H54 (cell line): ENCODE measurements at places on chromosomes 2 and 18.

GRCh38 chr2:950080-950966, at the start of gene SNTG2:
SNTG2 (plus strand) TSS chr2:950849; CDS start chr2:950997, 148 bp downstream.
- DNase-seq = no peak

DNA sequence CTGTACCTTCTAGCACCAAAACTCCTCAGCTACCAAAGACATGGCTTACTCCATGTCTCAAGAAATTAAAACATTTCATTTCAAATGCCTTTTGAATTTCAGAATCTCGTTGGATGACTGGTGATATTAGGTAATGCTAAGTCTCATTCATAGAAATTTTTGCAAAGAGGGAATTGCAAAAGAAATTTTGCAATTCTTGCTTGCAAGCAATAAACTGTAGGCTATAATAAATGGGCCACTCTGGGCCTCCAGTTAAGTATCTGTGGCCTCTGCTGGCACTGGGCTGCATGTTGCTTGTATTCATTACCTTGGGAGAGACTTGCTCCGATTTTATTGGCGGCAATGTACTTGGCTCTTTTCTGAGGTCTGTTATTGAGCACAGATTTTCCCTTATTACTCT, 2.8 kb upstream of the LCLAT1 start:
- no peak for DNase-seq

GRCh38 chr2:158391876-158392275, 64.7 kb downstream of the CCDC148 start:
- DNase-seq = no peak

- DNase-seq = no peak
Observed at GRCh38 chr2:3291113-3291512, 86.5 kb downstream of the EIPR1 start.

DNA sequence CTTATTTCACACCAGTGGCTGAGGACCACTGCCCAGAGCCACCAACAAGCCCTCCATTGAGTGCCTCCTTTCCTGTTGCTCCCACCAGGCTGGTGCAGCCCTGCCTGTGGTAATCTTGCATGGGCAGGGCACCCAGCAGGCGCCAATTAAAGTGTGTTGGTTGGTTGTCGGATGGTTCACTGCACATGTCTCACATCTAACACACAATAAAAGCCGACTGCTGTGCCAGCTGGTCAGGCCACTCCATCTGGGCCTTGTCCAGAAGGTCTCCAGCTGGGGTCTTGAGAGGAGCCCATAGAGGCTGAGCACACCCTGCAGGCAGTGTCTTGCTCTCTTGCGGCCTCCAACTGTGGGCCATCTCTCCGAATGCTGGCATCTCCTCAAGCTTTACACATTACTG, 494.8 kb upstream of the KLHL29 start:
- no peak for DNase-seq

DNA sequence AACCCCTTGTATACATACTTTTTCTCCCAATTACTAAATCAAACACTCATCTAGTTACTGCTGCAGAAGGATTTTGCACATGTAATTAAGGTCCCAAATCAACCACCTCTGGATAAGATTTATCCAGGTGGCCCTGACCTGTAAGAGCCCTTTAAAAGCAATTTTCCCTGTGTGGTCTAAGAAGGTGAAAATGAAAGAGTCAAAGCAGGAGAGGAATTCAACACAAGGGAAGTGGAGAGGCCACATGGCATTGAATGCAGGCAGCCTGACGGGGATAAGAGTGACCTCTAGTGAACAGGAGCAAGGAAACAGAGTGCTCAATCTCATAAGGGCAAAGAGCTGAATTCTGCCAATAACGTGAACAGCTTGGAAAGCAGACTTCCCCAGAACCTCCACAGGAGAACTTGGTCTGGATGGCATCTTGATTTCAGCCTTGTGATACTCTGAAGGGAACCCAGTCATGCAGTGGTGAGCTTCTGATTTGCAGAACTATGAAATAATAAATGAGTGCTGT, 27.2 kb downstream of the PPP3R1 start:
- no peak for DNase-seq

DNA sequence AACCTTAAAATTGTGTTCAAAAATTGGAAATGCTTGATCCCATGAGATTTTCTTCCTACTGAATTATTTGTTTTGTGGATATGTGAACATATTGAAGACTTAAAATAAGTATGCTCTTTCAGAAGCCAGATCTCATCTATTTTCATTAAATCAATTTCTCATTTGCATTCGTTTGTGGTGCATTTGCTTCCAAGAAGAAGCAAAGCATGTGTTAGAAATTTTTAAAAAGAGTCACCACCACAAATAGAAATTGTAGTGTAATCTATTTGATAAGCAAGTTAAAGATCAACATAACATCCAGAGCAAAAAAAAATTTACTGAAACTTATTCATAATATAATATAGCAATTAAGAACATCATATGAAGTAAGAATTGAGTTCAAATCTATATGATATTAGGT, 300.9 kb upstream of the SYT4 start:
- no peak for DNase-seq
